ENCODE measurements at places on chromosomes 1 and 21. TPM values are rescaled to one million over a fixed set of nuclear protein-coding genes. Genes with fewer than 3 reads are reported as not detected.

GRCh38 chr1:93353286-93353685 lies 7.6 kb downstream of the DR1 start:
- DNase-seq: no peak

GRCh38 chr1:233700338-233700737 lies 86.4 kb downstream of the KCNK1 start:
- no peak for DNase-seq

DNA sequence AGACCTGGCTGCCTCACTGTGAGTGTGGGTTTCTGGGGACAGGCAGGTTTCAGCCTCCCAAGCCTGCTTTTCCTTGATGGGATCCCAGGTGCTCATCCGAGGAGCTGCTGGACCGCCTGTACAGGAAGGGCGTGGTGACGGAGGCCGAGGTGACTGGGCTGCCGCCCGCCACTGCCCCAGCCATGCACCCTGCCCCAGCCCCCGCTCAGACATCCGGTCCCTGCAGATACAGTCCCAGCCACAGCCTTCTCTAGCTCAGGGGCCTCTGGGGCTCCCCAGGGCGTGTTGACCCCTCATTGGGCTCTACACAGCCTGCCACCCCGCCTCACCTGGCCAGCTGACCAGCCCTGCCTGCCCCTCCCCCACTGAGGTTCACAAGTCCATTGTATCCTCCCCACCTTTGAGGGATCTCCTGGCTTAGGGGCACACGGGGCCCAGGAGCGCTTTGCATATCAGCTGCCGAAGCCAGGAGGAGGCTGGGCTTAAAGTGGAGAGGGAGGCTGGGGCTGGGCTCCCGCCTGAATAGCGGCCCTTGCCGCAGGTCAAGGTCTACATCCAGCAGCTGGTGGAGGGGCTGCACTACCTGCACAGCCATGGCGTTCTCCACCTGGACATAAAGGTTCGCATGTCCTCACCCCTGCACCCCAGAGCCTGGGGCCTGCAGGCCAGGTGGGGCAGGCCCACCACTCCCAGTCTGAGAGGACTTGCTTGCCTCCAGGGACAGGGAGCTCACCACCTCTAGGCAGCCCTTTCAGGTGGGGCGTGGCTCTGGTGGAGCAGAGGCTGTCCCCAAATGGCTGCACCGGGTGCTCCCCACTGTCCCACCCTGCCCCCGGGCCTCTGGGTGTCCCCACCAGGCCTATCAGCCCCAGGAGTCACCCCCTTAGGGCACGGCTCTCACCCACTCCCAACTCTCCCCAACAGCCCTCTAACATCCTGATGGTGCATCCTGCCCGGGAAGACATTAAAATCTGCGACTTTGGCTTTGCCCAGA lies 38.5 kb downstream of the TRIM11 start:
- peak; percentile 74 for DNase-seq

DNA sequence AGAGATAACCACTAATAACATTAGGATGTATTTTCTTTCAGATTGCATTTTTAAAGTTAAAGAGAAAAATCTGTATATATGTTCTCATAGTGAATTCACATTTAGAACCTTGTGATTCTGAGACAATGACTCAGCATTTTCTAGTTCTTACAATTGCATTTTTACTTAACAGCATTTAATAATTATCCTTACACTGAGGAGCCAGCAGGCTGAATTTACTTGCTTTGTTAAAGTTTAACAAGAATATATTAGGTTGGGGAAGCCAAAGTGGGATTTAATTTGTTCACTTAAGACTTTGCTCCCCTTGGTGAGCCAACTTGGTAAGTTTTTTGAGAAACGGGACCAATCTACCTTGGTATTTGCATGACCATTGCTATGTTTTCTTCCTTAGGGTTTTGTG lies 4.5 kb downstream of the PATJ start:
- no peak for DNase-seq

GRCh38 chr1:111990026-111990877 lies 784 bp upstream of the KCND3 start:
- peak; percentile 70 for DNase-seq

GRCh38 chr1:183674339-183674738 lies 21.2 kb upstream of the APOBEC4 start:
- DNase-seq: no peak

GRCh38 chr1:28199328-28200233 lies 23.1 kb upstream of the PTAFR start:
- DNase-seq: no peak

GRCh38 chr1:68454534-68454933 lies 4.8 kb upstream of the RPE65 start:
- no peak for DNase-seq

DNA sequence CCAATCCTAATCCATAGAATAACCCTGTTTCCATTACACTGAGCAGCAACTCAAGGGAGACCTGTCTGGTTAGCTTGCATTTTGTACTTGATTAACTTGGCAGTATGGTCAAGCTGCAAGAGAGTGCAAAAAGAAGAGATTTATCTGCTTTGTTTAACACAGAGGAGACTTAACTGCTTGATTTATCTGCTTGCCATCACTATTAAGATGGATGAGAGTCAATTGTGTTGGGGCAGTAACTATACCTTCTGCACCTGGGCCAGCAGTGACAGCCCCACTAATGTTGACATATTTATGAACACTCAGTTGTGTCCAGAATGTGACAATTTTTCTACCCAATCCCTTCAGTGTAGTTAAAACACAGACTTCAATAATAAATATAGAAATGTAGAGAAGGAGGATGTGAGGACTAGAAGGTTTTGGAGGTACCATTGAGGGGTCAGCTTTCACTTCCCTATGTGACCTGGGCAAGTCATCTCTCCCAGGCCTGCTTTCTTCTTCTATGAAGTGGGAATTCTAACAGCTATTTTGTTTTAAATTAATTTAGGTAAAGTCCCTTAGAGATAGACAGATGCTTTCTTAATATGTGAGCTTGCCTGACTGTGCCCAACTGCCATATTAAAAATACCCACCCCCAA lies 159.1 kb upstream of the KCNK2 start:
- no peak for DNase-seq

DNA sequence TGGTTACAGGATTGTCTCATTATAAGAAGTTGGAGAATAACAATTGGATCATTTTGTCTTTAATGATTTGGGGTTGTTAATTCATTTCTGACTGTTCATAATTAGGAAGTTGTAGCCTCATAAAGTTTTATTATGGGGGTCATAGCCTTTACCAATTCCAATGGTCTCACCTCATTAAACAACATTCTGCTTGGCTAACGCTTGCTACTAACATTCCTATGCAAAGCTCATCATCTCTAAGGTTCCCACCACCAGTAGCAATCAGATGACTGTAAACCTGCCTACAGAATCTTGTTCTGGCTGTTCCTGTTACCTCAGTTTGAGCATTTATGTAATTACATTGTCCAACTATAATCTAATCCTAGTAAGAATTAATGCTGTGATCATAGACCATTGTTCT lies 60.2 kb downstream of the ODF2L start:
- DNase-seq: no peak

DNA sequence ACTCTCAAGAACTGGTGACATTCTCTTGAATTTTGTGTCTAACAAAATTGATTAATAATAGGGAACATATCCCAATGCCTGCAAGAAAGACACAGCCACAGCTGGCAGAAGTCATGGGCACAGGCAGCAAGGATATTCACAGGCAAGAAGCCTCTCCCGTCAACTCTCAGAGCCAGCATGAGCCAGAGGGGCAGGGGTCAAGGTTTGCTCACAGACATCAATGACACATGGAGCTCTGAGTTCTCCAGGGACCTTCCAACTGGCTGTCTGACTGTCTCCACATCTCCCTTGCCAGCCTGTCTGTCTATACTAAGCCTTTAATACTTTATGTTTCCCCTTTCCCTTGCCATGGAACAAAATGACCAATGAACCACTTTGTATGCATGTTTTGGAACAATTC lies 101.5 kb upstream of the RAB4A start:
- no peak for DNase-seq

DNA sequence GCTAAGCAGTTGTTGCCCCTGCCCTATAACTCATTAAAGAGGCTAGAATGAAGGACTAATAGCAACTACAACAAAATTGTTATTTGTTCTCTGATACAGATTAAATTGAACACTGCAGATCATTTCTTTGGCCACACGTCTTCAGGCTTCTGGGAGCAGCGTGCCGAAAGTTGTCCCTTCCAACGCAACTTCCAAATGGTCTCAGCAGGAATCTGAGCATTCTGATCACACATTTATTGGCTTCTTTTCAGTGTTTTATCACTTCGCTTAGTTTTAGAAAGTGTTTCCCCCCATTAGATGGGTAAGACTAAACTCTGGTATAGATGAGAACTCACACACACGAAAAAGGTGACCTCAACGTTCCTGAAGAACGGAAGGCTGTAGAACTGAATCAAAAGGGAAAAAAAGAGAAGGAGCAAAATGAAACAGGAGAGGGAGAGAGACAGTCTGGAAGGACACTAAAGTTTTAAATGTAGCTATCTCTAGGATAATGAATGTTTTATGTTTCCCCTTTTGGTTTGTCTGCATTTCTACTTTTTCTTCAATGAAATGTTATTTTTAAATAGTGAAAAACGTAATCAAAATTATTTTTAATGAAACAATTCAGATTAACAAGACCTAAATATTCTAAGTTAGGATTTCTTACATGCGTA lies 336.5 kb downstream of the RRAGC start:
- DNase-seq: no peak

GRCh38 chr1:109208394-109208793 lies 5.3 kb upstream of the SARS1 start:
- no peak for DNase-seq

GRCh38 chr1:56092684-56093570 lies 486.4 kb downstream of the PLPP3 start:
- DNase-seq: no peak

DNA sequence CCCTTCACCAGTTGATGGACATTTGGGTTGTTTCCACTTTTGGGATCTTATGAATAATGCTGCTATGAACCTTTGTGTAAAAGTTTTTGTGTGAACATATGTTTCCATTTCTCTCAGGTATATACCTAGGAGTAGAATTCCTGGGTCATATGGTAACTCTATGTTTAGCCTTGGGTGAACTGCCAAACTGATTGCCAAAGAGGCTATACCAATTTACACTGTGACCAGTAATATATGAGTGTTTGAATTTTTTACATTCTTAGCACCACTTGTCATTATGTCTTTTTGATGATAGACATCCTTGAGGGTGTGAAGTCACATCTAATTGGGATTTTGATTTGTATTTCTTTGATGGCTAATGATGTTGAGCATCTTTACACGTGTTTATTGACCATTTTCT lies 290.1 kb downstream of the DUSP10 start:
- DNase-seq: no peak

- no peak for DNase-seq
These were observed 2.7 kb upstream of the OLIG2 start for GRCh38 chr21:33022828-33023573.

DNA sequence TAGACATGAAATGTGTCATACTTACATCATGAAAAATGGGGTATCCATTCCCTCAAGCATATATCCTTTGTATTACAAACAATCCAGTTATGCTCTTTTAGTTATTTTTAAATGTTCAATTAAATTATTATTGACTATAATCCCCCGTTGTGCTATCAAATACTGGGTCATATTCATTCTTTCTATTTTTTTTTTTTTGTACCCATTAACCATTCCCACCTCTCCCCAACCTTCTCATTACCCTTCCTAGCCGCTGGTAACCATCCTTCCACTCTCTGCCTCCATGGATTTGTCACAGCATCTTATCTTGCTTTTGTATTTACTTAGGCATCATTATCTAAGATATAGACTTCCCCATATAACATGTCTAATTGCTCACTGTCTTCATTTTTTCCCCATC lies 15.8 kb downstream of the ATG4C start:
- no peak for DNase-seq

DNA sequence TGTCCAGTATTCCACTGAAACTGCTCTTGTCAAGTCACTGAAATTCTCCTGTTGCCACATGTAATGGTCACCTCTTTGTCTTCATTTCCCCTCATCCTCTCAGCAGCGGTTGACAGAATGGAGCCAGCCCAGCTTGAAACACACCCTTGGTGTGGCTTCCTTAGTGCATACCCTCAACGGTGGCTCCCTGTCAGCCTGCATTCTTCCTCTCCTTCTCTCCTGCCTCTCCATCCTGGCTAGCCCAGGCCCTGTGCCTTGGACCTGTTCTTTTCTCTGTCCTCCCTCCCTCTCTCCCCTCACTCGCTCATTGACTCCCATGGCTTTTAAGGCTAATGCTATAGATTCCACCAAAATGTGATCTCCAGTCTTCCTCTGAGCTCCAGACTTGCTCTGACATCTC lies 3.7 kb downstream of the FCMR start:
- no peak for DNase-seq

DNA sequence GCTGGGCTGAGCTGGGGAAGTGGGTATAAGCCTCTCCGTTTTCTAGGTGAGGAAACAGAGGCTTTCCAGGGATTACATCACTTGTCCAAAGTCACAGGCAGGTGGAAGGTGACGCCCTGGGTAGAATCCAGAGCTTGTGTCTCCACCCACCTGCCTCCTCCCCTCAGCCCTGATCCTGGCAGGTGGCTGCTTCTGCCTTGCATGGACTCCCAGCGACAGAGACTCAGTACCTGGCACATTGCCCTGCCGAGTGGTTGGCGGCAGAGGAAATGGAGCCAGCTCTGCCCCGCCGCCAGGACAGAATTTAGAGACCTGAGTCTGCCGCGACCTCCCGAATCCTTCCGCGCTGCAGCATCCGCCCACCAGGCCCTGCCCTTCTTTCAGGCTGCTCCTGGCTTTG lies 2.1 kb downstream of the PLA2G2E start:
- DNase-seq: no peak

DNA sequence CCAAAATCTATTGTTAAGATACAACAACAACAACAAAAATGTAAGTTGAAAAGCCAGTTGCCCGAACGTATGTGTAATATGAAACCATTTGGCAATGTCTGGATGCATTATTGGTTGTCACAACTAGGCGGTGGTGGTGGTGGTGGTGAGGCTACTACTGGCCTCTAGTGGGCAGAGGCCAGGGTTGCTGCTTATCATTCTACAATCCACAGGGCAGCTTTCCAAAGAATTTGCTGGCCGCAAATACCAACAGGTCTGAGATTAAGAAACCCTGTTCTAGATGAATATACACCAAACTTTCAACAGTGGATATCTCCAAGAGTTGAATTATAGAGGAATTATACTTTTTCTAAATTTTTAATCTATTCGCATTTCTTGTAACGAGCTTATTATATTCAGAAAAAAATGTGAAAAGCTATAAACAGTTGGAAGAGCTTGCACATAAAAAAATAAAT lies 26.8 kb upstream of the ZNF697 start:
- DNase-seq: no peak

DNA sequence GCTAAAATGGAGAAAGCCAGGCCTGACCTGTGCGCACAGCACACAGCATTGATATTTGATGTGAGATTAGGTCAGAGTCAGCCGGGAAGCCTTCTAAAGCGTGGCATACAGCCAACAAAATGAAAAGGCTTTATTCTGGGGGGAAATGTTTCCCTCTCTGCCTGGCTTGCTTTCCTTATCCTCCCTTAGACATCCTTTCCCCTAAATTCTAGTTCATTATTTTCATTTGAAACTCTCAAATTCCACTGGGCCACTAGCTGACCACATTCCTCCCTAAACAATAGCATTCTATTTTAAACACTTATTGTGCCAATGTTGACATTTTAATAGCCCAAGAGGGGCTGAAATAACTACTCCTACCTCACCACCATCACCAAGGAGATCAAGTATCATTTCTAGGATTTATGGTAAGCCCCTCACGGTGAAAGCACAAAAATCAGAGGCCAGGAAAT lies 49.4 kb downstream of the LEPR start:
- no peak for DNase-seq

LCE2B gene
- total RNA-seq: not detected

DNALI1 gene
- 6.1 TPM for total RNA-seq

UQCRHL gene
- total RNA-seq: 6.2 TPM

PPIAL4G gene
- not detected for total RNA-seq
